ENCODE measurements at places on chromosomes 1 and 21.

- DNase-seq, result peak; percentile 70
Observed at GRCh38 chr1:25619101-25619890, 2.7 kb downstream of the MAN1C1 start.

DNA sequence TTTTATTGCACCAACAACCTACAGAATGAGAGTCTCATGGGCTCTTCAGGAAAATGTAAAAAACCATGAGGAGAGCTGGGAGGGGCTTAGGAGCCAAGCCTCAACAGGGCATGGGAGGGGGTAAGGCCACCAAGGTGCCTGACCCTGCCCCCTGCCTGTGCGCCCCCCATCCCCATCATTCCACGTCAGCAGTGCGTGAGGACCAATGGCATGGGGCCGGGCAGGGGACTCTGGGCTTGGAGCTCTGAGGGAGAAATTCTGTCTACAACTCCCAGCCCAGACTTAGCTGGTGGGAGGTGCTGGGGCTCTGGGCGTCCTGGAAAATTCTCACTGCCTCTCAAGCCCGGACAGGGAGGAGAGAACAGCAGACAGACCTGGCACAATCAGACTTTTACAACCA, 5.2 kb upstream of the CAMK2N1 start:
- no peak for DNase-seq

DNA sequence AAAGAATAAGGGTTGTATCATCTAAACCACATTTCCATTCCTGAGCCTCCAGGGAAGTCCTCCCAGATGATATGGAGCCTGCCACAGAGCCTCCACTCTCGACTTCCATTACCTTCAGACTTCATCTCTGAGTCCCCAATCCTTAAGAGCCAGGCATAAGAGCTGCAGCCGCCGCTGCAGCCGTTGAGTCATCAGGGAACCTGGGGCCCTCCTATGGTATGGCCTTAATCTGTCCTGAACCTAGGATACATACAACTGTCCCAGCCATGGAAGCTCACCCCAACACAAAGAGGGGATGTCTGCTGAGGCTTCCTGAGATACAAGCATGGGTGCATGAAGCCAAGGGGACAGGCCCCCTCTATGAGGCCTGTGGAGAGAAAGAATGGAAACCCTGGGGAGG, 16.3 kb downstream of the TAL1 start:
- DNase-seq, result no peak

DNA sequence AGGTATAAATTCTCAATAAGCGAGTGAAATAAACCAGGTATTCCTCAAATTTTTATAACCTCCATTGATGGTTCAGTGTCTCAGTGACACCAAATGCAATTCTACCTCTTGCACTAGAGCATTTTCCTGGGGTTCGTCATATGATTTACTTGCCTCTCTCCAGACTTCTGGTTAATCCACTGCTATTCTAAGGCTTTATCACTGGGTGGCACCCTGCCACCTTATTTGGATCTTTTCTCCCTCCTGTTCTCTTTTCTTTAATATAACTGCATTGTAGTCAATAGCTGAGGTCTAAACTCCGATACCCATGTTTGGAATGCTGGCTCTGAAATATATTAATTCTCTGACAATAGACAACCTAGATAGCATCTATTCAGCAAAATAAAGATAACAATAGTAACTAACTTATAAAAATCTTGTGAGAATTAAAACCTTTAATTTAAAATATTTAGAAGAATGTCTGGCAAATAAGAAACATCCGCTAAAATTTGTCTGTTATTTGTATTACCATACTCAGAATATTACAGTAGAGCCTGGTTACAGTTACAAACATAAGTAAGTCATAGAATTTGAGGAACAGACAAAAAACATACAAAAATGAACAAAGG, 436.4 kb downstream of the PLA2G4A start:
- no peak for DNase-seq

- DNase-seq, result no peak
Observed at GRCh38 chr1:68384321-68384813, 65.4 kb downstream of the RPE65 start.

DNA sequence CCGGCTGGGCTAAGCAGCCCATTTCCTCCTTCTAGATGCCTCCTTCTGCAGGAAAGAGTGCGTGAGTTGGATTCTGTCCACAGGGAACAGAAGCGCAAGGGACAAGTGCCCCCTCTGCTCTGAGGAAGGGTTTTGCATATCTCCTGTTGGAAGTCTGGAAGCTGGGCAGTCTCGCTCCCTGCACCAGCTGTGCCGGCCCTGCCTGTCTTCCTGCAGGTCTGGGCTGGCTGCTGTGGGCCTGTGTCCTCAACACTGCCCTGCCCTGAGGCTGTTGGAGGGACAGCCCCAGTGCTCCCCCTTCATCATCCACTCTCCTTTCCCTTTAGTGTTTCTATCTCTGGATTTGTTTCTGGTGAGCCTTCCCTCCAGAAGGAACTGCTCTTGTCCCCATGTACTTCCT, 21.8 kb downstream of the ADARB1 start:
- DNase-seq, result no peak

DNA sequence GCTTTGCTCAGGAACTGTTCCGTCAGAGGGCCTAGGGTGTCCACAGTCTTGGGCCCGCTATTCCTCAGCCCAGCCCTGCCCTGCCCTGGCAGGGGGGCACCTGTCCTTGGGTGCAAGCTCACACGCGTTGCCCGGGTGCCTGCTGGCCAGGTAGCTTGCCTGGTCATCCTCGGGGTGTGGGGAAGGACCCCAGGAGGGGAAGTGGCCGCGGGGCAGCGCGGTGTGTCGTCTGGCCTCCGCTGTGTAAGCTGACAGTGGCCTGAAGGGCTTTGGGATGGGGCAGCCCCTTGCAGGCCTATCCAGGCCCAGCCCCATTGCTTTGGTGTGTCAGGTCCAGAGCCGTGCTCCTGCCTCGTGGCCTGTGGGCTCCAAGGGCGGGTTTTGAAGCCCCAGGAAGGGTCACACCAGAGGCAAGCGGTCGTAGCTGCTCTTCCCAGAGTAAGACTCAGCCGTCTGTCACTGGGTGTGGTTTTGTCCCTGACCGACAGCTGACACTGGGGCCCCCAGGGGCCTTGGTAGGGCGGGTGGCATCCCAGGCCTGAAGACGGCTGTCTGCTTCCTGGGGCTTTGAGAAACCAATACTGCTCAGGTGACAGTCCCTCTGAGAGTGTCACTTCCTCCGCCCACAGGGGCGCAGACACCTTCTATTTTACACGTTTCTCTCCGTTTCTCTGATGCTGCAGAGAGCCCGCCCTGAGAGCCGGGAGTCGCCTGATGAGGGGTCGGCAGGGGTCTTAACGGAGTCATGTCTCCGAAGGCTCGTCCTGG, 72.1 kb downstream of the SKI start:
- peak; percentile 85 for DNase-seq

GRCh38 chr1:201930803-201931202, 15.5 kb downstream of the LMOD1 start:
- no peak for DNase-seq

- no peak for DNase-seq
Observed at GRCh38 chr21:45442276-45442675, 37.3 kb downstream of the COL18A1 start.

DNA sequence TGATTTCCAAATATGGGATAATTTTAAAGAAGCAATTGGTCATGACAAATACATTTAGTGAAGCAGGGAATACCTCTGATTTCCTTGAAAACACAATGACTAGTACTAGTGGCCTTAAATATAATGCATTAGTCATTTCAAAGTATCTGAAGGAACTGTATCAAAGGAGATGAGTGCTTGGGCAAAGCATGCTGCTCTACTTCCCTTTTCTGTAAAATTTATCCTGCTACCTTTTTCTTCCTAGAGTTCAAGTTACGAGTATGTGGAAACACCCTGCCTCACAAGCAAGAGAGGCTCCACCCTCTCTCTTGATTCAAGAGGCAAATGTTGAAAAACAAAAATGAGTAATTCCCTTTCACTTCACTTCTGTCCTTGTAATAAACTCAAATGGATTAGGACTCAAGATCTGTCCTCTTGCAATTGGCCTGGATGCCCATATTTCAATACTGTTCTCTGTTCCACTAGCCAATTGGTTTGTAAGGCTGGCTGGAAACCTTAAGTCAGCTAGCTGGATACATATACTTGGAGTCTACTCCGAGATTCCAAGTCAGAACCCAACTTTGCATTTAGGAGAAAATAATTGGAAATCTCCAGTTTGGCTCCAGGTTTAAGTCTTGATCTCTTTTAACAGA, 92.5 kb downstream of the CDC42BPA start:
- no peak for DNase-seq

- no peak for DNase-seq
Observed at GRCh38 chr1:113786069-113786468, 26.2 kb downstream of the RSBN1 start.

GRCh38 chr21:45721671-45722070, 78.1 kb downstream of the PCBP3 start:
- DNase-seq, result no peak

DNA sequence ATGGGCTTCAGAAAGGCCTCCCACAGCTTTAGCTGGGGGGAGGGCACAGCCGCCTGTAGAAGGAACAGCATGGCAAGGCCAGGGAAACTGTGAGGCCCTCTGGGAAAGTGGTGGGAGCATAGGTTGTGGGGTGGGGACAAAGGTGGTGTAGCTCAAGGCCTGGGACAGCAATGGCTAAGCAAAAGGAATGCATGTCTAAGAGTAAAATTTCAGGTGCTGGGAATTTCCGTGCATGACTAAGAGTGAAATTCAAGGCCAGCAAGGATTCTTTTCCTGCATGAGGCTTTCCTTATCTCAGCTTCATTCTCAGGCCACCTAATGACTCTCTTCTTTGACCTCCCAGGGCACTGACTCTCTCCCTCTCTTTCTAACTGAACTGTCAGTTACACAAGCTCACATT, 86.5 kb upstream of the WNT4 start:
- no peak for DNase-seq

DNA sequence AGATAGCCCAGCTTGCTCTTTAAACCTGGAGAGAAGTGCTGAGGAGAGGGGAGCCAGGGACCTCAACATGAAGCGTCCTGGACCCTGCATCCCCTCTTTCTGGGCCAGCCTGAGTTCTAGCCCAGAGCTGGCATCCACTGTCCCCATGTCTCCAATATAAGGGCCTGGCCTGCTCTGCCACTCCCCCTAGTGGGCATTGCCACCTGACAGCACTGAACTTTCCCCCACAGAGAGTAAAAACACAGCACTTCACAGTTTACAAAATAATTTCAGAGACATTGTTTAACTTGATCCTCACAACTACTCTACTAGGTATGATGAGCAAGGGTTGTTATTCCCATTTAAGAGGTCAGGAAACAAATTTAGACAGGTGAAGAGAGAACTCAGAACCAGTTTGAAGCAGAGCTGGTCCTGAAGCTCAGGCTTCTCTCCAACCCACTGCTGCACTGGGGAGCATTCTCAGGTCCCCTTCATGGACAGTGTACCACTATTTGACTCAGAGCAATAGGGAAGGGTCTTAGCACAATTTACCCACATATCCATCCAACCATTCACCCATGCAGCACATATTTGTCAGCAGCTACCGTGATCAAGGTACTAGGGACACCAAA, 151.2 kb downstream of the DMRTA2 start:
- peak; percentile 35 for DNase-seq

- no peak for DNase-seq
Observed at GRCh38 chr1:107147843-107148242, 7.0 kb downstream of the NTNG1 start.

All from activated naive CD4-positive, alpha-beta T cell treated with anti-CD3 and anti-CD28 coated beads, Interleukin-2, amount 10 ng/mL, durations not matched to agents 7 days and 5 days (primary cell).